Kidney (tissue), 22 donors: ENCODE measurements at places on chromosomes 7 and 10. TPM values are rescaled to one million over a fixed set of nuclear protein-coding genes. Genes with fewer than 3 reads are reported as not detected.

GRCh38 chr7:26624839-26625238 lies 239.6 kb downstream of the SKAP2 start:
- H3K36me3 ChIP-seq, result no peaks in the 10 kb centered on the region
- H3K4me3 ChIP-seq, result no peak overlapping the region
- H3K27me3 ChIP-seq, result no peaks in the 10 kb centered on the region
- no peaks in the 10 kb centered on the region for H3K4me1 ChIP-seq
- no peak for DNase-seq

DNA sequence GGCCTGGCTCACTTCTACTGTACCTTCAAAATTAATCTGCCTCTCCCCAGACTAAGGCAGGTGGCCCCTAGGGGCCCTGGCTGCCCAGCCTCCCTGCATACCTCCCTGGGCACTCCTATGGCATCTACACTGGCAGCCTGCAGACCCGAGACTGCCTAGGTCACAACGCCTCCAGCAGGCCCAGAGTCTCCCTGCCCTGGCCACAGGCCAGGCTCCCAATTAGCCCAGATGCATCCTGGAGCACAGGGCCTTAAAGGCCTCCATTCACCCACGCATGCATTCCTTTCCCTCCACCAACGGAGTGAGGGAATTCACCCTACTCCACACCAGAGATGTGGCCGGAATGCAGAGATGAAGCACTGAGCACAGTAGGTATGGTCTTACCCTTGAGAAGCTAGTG lies 1.9 kb downstream of the CHAT start:
- no peak for DNase-seq
- H3K36me3 ChIP-seq, result no peaks in the 10 kb centered on the region
- peaks cover 47% of the 10 kb centered on the region for H3K27me3 ChIP-seq
- H3K4me3 ChIP-seq, result no peak overlapping the region
- H3K4me1 ChIP-seq, result peaks cover 13% of the 10 kb centered on the region

DNA sequence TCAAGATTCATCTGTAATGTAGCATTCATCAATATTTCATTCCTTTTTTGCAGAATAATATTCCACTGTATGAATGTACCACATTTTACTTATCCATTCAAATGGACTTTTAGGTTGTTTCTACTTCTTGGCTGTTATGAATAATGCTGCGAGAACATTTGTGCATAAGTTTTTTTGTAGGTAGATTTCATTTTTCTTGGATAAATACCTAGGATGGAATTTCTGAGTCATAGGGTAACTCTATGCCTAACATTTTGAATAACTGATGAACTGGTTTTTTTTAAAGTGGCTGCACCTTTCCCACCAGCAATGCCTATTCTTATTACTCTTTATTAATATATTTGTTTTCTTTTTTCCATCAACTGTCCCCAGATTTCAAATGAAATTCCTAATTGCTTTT lies 9.1 kb upstream of the XPNPEP1 start:
- H3K4me3 ChIP-seq, result no peak overlapping the region
- H3K27me3 ChIP-seq, result no peaks in the 10 kb centered on the region
- DNase-seq, result no peak
- no peaks in the 10 kb centered on the region for H3K36me3 ChIP-seq

DNA sequence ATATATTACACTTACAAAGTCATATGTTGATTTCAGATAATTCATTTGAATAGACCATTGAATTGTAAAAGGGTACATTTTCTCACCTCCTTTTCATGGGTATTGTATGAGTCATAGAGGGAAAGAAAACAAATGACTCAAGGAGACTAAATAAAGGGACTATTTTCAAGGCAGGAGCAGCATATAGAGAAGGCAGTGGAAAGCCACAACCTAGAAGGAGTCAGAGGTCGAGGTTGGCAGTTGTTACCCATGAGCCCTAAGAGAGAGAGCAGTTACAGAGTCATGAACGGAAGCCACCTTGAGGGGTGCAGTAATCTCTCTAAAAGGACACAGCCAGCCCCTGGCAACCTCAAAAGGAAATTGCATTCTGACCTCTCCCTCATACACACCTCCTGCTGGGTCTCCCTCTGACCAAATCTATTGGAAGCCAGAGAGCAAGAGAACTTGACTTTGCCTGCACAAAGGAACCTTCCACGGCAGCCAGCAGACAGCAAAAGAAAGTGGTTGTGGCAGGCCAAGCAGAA lies 137.9 kb downstream of the GRM8 start:
- H3K27ac ChIP-seq, result no peak overlapping the region
- no peaks in the 10 kb centered on the region for H3K27me3 ChIP-seq
- H3K4me3 ChIP-seq, result no peak overlapping the region
- no peaks in the 10 kb centered on the region for H3K36me3 ChIP-seq
- DNase-seq, result no peak

The RPEL1 gene
- total RNA-seq, result not detected

The TMEM106B gene
- 50.2 TPM for total RNA-seq

The OR6B1 gene
- total RNA-seq, result not detected
